ENCODE measurements at places on chromosomes 16 and 17. TPM values are rescaled to one million over a fixed set of nuclear protein-coding genes. Genes with fewer than 3 reads are reported as not detected.

- DNase-seq, result no peak
Measured at GRCh38 chr17:39196241-39196807, 1.1 kb downstream of the CACNB1 start.

EFTUD2 gene
- 64.5 TPM for total RNA-seq

DNA sequence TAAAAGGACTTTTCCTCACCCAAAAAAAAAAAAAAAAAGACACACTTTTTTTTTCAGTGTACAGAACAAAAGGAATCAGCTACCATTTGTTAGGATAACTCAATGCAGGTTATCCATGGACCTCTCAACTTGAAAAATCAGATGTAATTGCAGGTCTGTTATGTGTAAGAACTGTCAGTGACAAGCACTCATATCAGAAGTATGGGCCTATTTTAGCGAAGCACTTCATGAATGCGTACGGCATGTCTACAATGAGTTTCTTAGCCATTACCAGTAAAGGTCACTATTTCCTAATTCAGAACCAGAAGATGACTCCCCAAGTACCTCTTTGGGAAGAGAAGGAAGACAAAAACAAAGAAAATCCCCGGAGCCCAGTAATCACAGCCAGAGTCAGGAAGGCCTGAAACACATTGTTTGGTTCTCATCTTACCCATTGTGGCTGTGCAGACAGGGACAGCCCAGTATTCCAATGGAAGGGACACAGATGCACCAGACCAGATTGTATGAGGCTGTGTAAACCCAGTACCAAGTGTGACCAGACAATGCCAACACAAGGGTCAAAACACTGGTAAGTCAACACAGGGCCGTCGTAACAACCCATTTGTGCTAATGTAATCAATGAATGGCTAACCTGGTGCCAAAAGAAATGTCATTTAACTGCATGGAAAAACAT, 188.0 kb downstream of the PMP22 start:
- DNase-seq, result no peak

DNA sequence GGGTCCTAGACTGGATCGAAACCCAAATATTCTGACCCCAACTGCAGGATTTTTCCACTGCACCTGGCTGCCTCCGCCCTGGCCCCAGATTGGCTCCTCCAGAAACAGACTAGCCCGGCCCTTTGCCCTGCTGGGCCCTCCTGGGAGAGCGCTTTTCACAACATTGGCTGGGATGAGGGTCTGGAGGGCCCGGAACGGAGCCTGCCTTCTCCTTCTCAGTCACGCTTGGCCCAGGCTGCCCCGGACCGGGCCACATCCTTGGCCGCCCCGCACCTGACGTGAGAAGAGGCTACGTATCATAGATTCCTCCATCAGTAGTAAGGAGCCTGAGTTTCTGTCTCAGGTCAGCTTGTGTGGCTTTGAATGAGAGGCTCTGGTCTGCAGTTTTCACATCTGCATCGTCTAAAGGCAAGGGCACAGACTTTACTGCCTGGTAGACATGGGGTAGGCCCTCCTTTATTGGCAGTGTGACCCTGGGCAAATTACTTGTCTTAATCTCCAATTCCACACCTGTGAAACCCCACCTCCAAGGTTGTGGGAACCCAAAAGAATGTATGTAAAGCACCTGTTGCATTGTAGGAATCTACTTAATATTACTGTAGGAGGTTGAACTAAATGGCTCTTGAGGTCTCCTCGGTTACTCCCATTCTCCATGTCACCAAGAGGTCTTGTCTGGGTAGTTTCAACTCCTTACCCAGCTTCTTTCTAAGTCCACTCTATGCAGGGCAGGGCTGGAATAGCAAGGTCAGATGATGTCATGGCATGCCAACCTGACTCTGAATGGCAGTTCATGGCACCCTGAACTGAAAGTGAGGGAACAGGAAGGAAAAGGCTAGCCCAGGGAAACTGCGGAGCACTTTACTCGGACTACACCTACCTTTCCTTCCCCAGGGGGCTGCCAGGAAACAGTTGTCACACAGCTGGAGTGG, 661 bp downstream of the LRRC3C start:
- peak; percentile 62 for DNase-seq

KCNJ12 gene
- 8.3 TPM for total RNA-seq

ZNF750 gene
- 0.15 TPM for total RNA-seq

DNA sequence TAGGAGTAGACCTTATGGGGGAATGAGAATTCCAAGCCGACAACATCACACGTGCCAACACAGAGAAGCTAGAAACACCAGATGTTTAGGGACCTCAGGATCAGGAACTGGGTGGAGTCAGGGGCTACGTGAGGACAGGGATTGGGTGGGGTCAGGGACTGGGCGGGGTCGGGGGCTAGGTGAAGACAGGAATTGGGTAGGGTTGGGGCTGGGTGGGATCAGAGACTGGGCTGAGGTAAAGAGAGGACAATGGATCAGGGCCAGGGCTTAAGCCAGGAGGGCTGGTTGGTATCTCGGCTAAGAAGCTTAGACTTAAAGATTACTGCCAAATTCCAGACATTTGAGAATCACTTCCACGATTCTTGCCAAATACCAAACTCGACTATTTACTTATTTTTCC, 11.6 kb downstream of the TEKT5 start:
- DNase-seq, result no peak

DNA sequence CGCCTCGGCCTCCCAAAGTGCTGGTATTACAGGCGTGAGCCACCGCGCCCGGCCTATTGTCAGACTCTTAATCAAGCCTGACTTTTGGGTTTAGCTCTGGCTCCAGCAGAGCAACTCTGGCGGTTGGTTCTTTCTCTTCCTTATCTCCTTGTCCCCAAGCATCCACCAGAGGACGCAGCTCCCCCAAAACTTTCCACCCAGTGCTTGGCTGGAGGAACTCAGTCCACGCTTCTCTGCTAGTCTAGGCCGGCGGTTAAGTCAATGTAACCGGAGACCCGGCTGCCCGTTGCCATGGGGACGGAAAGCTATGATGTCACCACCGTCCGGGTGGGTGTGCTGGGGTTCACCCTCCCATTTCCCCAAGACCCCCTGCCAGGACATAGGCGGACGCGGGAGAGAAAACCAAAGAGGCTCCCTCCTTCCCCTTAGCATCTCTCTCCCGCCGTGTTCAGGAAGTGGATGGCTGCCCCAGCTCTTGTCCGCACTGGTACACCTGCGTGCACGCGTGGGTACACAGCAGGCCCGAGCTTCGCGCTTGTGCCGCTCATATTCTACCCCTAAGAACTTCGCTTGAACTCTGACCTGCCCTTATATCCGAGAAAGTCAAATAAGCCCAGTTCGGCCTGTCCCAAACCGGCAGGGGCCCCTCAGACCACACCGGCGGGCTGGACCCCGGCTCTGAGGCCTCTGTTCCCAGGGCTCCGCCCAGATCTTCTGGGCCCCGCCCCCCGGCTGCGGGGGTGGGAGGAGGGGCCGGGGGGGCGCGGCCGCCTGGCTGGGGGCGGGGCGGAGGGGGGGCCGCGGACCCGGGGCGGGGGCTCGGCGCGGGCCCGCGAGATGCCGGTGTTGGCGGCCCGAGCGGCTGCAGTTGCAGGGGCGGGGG, at the start of gene RND2:
TSS of gene RND2 (plus strand) at position 825 of the 883 bp plus-strand sequence. CDS start 117 bp downstream, outside the sequence.
- DNase-seq, result peak; percentile 77

DNA sequence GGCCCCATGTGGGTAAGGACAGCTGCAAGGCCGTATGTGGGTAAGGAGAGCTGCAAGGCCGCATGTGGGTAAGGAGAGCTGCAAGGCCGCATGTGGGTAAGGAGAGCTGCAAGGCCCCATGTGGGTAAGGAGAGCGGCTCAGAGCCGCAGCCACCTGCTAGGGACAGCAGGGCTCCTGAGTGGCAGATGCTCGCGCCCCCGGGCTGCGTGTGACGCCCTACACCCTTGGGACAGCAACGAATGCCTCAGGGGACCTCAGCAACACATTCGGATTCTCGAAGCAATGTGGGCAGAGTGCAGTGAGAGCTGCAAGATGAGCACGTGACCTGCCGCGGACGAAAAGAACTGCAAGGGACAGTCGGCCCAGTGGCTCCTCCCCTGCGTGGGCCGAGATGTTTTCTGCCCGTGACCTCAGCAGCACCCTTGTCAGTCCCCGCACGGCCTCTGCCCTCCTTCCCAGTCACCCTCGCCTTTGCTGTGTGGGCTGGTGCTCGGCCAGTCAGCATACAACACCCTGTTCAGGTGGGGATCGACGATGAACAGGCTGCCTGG, 9.6 kb upstream of the SLC38A8 start:
- DNase-seq, result no peak

HEATR9 gene
- total RNA-seq, result not detected

DNA sequence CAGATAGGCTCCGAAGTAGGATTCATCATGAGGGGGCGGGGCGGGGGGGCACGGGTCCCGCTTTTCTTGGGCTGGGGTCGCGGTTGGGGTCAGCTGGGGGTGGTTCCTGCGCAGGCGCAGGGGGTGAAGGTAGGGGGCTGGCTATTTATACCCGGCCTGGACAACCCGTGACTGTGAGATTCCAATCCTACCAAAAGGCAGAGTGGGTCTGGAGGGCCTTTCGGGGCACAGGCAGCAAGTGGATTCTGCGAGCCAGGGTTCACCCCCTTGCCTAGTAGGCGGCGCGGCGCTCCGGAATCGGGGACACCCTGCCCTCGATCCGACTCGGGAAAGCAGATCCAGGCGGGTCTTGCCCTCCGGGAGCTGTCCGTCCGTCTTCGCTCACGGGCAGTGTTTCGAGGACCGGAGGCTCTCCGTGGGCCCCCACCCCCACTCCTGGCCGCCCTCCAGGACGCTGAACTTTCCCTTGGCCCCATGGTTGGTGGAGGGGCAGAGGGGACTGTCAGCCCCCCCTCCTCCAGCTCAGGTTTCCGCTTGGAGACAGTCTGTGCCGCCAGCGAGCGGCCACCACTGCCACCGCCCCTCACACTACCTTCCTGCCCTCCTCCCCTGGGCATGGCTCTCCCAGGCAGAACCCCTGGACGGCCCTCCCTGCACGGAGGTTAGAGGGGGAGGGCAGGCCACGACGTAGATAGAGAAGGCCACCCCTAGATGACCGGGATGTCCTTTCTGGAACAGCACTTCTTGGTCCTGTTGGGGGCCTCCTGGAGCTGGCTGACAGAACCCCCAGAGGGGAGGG, 634 bp downstream of the SLC2A4 start:
- DNase-seq, result peak; percentile 85

- peak; percentile 62 for DNase-seq
Measured at GRCh38 chr17:17819561-17819995, 17.2 kb downstream of the SREBF1 start.

DNA sequence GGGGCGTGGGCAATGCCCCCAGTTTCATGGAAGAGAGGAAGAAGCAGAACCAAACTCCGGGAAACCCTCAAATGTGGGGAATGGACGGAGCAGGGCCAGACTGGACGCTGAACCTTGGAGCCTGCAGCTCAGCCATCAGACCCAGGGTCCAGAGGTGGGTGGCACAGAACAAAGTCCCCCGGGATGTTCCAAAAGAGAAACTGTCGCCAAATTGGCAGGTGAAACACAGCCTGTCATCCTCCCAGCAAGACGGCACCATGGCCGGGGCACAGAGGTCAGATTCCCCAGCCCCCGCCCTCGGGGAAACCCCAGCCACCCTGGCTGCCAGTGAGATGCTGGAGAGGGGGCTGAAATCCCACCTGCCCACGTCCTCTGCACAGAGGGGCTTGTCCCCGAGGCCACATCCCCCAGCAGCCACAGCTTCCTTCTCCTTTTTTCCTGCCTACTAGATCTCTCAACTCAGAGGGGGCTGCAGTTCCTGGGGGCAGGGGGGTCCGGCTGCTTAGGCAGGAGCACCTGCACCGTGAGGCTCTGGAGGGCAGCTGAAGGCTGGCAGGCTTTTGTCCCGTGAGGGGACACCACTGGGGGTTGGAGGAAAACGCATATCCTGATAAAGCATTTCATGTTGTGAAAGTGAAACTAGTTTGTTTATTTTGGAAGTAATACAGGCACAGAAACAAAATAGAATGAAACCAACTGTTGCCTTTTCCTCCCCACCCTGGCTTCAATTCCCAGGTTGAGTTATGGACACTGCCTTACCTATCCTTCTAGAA, 1.2 kb upstream of the SECTM1 start:
- peak; percentile 18 for DNase-seq

DNA sequence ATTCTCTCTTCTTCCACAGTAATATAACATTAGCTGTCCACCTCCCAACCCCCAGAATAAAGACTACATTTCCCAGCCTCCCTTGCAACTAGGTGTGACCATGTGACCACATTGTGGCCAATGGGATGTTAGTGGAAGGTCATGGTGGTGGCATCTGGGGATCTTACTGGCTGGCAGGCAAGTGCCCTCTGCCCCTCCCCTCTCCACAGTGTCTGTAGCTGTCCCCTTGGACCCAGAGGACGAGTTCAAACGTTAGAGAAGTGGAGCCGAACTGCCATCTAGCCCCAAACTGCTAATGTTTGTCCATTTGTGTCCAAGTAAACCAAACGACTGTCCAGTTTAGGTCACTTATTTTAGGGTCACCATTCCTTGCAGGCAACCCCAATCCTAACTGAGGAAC, 26.6 kb upstream of the KCNG4 start:
- peak; percentile 30 for DNase-seq

- DNase-seq, result peak; percentile 71
Measured at GRCh38 chr17:58337600-58338453, 9.2 kb upstream of the TSPOAP1 start.

TMIGD1 gene
- not detected for total RNA-seq

DNA sequence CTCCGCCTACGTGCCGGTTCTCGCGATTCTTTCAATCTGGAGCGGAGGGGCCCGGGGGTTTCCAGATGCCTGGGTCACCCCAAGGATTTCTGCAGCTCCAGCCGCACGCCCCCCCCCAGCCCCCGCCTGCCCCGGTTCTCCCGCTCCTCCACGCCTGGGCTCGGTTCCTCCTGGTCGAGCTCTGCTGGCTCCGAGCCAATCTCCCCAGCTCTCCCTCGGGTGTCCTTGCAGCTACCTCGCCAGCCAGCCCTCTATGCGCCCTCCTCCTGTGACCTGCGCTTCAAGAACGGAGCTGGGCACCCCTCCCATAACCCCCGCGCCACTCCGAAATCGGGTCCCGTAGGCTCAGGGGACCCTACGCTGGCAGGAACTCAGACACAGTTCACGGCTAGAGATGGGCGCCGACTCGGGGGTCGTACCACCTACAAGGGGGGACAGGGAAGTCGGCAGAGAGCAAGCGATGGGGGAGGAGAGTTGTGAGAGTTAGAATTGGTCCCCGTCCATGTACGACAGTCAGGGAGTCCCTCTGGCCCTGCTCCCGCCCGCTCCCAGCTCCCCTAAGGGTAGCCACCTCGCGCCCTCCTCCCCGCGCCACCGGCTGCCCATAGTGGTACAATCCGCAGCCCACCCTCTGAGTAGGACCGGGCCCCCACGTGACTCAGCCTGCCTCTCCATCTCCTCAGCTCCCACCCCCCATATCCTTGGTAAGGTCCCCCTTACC, 961 bp downstream of the FGF11 start:
- peak; percentile 60 for DNase-seq

Data from heart right ventricle (tissue), 16 donors.